ENCODE measurements at places on chromosomes 3 and 15. TPM values are rescaled to one million over a fixed set of nuclear protein-coding genes. Genes with fewer than 3 reads are reported as not detected.
A peak's percentile ranks its signal among the peaks of the same experiment; 100 is the strongest.

Gene KCNMB3
- 0.72 TPM for total RNA-seq

Gene GOLGA6A
- total RNA-seq = not detected

Gene LYZL4
- not detected for total RNA-seq

Gene FBXL22
- total RNA-seq = 0.28 TPM

Gene NDN
- total RNA-seq = 40.1 TPM

Gene APBA2
- total RNA-seq = 27.8 TPM

Gene GOLGA8S
- total RNA-seq = under 0.01 TPM

Gene MASP1
- 13.1 TPM for total RNA-seq

Gene ARIH2
- total RNA-seq = 73.0 TPM

Gene PLSCR5
- not detected for total RNA-seq

Gene NR2F2
- 28.1 TPM for total RNA-seq

GRCh38 chr3:81080608-81081007 is 680.8 kb downstream of the GBE1 start:
- H3K36me3 ChIP-seq = no peaks in the 10 kb centered on the region
- H3K27ac ChIP-seq = no peak overlapping the region
- H3K4me3 ChIP-seq = no peak overlapping the region
- H3K27me3 ChIP-seq = no peaks in the 10 kb centered on the region
- H3K4me1 ChIP-seq = no peaks in the 10 kb centered on the region

- no peaks in the 10 kb centered on the region for H3K36me3 ChIP-seq
- no peak for DNase-seq
These were observed 131.8 kb upstream of the TOPAZ1 start for GRCh38 chr3:44109771-44110361.

- H3K4me3 ChIP-seq = no peak overlapping the region
- no peak overlapping the region for H3K27ac ChIP-seq
- DNase-seq = no peak
- peaks cover 3% of the 10 kb centered on the region for H3K27me3 ChIP-seq
These were observed 43.5 kb downstream of the FMN1 start for GRCh38 chr15:33150971-33151370.

DNA sequence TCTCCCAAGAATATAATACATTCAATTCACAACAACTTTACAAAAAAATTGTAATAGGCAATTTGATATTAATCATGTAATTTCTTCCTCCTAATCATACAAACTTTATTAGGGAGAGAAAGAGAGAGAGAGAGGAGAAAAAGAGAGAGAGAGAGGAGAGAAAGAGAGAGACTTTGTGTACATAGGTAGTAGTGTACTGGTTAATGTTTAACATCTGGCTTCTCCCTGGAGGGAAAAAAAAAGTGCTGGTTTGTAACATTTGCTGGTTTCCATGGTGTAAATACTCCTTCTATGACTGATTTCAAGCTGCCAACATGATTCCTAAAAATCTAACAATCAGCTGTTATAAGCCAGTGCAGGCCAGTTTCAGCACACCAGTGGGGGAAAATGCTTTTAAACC is 98.0 kb upstream of the ARHGEF26 start:
- no peaks in the 10 kb centered on the region for H3K27me3 ChIP-seq
- DNase-seq = no peak
- no peaks in the 10 kb centered on the region for H3K4me1 ChIP-seq
- no peaks in the 10 kb centered on the region for H3K36me3 ChIP-seq
- no peak overlapping the region for H3K4me3 ChIP-seq

- H3K36me3 ChIP-seq = no peaks in the 10 kb centered on the region
- H3K4me1 ChIP-seq = no peaks in the 10 kb centered on the region
- no peak overlapping the region for H3K27ac ChIP-seq
- DNase-seq = no peak
These were observed 541.0 kb downstream of the PLOD2 start for GRCh38 chr3:145620002-145620401.

GRCh38 chr15:85718271-85718971 is 76.3 kb downstream of the KLHL25 start:
- peaks cover 26% of the 10 kb centered on the region for H3K36me3 ChIP-seq
- no peak for DNase-seq
- H3K27me3 ChIP-seq = no peaks in the 10 kb centered on the region
- no peaks in the 10 kb centered on the region for H3K4me1 ChIP-seq
- no peak overlapping the region for H3K27ac ChIP-seq

GRCh38 chr15:79505956-79506355 is 73.8 kb downstream of the MINAR1 start:
- H3K4me3 ChIP-seq = no peak overlapping the region
- peaks cover 7% of the 10 kb centered on the region for H3K27me3 ChIP-seq
- H3K36me3 ChIP-seq = no peaks in the 10 kb centered on the region
- no peaks in the 10 kb centered on the region for H3K4me1 ChIP-seq

DNA sequence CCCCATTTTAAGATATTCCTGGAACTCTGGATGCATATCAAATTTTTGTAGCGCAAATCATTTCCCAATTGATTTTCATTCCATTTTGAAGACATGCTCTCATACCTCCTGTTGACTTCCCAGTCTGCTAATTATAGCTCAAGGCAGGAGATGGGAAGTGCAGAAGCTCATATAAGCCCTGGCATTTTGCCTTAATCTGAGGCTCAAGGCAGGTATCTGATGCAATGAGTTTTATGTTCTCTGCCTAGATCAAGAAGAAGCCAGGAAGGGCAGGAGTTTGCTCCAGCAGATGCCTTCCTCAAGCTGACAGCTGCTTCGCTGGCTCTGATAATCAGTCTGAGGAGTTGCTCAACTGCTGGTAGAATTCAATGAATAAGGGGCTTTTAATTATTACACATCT is 65.6 kb upstream of the NEDD4 start:
- H3K4me3 ChIP-seq = no peak overlapping the region
- no peak for DNase-seq
- no peaks in the 10 kb centered on the region for H3K36me3 ChIP-seq
- H3K27me3 ChIP-seq = 0 out of 2 replicates have a peak, but pooled peaks cover 1% of the 10 kb centered on the region
- no peaks in the 10 kb centered on the region for H3K4me1 ChIP-seq

GRCh38 chr3:53353202-53353601 is 5.9 kb upstream of the DCP1A start:
- peaks cover 4% of the 10 kb centered on the region for H3K4me1 ChIP-seq
- no peak for DNase-seq
- peaks cover 5% of the 10 kb centered on the region for H3K27me3 ChIP-seq
- H3K36me3 ChIP-seq = no peaks in the 10 kb centered on the region
- H3K27ac ChIP-seq = no peak overlapping the region

DNA sequence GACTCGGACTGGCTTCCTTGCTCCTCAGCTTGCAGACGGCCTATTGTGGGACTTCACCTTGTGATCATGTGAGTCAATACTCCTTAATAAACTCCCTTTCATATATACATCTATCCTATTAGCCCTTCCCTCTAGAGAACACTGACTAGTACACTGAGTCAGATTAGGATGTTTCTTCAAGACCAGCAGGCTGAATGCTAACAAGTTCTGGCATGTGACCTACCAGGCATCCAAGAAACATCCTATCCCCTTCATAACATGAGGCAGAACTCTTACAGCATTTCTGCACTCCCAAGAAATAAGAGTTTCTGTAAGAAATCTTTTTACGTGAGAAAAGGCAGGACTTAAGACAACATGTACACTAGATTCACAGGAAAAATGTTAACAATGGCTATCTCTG is 9.3 kb downstream of the CFAP92 start:
- DNase-seq = peak; percentile 73
- H3K27ac ChIP-seq = no peak overlapping the region
- H3K4me1 ChIP-seq = peaks cover 3% of the 10 kb centered on the region
- H3K27me3 ChIP-seq = peaks cover 23% of the 10 kb centered on the region

DNA sequence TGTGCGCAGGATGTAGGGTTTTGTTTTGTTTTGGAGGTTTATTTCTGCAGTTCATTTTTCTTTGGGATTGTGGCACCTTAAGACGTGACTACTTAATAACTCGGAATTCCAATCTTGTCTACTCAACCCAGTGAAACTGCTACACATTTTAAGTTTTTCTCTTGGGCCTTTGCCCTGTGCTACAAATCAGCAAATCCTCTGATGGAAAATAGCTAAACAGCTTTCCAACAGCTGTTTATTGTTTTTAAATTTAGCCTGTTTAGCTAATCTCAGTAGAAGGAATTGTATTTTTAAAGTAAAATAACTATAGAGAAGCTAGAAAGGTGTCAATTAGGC is 48.4 kb downstream of the OPA1 start:
- H3K4me3 ChIP-seq = no peak overlapping the region
- DNase-seq = no peak
- H3K27ac ChIP-seq = no peak overlapping the region
- H3K4me1 ChIP-seq = peaks cover 3% of the 10 kb centered on the region

DNA sequence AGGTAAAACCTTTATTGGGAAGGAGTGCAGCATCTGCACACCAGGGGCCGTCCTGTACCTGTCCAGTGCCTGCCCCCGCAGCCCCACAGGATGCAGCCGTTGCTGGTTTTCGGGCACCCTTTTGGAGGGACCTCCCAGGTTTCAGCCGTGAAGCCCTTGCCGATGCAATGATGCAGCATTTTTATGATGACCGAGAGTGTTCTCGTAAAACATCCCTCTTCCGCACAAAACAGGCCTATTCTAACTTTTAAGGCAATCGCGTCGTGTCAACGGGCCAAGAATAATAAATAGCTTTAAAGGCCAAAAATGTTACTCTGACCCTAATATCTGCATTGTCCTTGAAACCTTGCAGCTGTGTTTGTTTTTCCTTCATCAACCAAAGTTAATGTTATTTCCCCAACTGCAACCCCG is 126.1 kb downstream of the LRRK1 start:
- peak overlapping the region; percentile 69 for H3K27ac ChIP-seq
- H3K4me3 ChIP-seq = no peak overlapping the region
- no peaks in the 10 kb centered on the region for H3K27me3 ChIP-seq
- H3K4me1 ChIP-seq = peaks cover 9% of the 10 kb centered on the region
- H3K36me3 ChIP-seq = peaks cover 16% of the 10 kb centered on the region

DNA sequence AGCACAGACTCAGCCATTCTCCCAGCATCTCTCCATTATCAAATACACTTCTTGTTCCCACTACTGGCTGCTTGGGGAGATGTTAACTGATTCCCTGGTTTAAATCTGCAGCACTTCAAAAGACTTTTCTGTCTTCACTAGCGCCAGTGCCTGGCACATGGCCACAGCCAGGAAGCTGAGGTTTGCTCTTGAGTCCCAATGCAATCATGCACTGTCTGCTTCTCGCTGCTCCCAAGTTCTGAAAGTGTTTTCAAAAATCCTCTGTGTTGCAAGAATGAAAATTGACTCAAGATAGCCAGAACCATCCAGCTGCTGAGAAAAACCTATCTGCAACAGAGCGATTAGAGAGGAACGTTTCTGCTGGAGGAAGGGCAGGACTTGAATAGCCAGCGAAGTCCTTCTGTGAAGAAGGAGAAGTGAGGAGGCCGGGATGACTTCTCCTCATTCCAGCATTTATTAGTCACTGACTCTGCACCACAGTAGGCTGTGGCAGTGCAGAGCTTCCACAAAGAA is 358.4 kb upstream of the NR2F2 start:
- H3K4me3 ChIP-seq = no peak overlapping the region

- DNase-seq = peak; percentile 54
- no peaks in the 10 kb centered on the region for H3K36me3 ChIP-seq
- no peak overlapping the region for H3K4me3 ChIP-seq
- no peaks in the 10 kb centered on the region for H3K27me3 ChIP-seq
- H3K4me1 ChIP-seq = peaks cover 28% of the 10 kb centered on the region
- H3K27ac ChIP-seq = no peak overlapping the region
These were observed 18.6 kb downstream of the SSUH2 start for GRCh38 chr3:8625991-8626390.

DNA sequence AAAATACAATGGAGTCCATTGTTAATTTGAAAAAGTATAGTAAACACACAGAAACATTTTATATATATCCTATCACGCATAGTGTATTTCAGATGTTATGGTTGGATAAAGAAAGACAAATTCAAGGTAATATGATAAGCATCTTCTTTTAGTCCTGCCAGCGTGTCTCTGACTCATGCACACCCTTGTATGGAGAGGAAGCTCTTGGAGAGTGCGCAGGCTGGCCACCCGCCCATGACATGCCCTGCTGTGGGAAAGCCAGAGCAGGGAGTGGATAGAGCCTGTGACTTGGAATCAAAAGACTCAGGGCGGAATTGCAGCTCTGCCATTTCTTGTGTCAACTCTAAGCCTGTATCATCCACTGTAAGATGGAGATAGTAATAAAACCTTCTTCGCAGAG is 23.0 kb upstream of the COPG1 start:
- H3K36me3 ChIP-seq = no peaks in the 10 kb centered on the region
- peak overlapping the region; percentile 35 for H3K27ac ChIP-seq
- no peak overlapping the region for H3K4me3 ChIP-seq
- peaks cover 20% of the 10 kb centered on the region for H3K4me1 ChIP-seq
- peak; percentile 95 for DNase-seq

- H3K4me3 ChIP-seq = no peak overlapping the region
- peaks cover 14% of the 10 kb centered on the region for H3K4me1 ChIP-seq
- DNase-seq = no peak
- no peaks in the 10 kb centered on the region for H3K27me3 ChIP-seq
- no peaks in the 10 kb centered on the region for H3K36me3 ChIP-seq
These were observed 55.5 kb upstream of the MRPS22 start for GRCh38 chr3:139288266-139288821.

Data from IMR-90 (cell line).